ENCODE measurements at places on chromosomes 2 and 18.

DNA sequence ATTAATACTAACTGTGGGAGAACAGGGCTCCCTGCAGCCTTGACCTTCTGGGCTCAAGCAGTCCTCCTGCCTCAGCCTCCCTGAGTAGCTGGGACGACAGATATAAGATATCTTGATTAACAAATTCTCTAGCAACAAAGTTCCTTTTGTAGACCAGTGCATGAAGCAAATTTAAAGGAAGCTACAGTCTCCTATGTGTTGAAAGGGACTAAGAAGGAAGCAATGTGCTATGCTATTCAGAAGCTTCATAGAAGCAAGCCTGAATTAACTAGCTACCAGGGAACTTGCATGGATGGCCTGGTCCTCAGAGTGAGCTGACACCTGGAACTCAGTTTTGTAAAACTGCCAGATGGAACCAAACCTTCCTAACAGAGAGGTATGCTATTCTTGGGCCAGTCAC lies 33.2 kb downstream of the RAPH1 start:
- no peak for DNase-seq

GRCh38 chr2:98463988-98464771 lies 19.5 kb downstream of the INPP4A start:
- no peak for DNase-seq

DNA sequence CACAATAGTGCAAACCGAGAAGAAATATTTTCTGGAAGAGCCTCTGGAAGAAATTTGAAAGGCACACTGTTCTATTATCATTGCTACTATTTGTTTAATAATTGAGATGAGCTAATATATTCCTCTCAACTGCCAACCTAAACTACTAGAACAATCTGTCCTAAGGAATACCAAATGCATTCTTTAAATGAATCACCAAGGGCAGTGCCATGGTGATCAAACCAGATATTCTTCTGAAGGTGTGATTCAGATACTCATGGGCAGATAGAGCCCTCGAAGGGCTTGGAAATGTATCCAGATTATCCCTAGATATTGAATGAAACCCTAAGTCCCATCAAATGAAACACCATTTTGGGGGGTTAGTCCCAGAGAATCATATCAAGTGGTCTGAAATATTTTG lies 76.6 kb downstream of the FIGN start:
- no peak for DNase-seq

DNA sequence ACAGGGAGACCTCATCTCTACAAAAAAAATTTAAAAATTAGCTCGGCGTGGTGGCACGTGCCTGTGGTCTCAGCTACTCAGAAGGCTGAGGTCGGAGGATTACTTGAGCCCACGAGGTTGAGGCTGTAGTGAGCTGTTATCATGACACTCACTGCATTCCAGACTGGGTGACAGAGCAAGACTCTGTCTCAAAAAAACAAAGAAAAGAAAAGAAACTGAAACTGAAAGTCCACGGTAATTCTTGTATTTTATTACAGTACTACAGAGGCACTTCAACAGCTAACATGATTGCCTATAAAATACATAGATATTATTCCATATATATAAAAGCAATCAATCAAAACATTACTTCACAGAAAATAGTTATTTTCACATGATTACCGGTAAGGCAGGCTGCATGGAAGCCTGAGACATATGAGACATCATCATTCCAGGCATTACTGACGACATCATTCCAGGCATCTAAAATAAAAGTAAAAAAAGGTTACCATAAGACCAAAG lies 23.1 kb downstream of the PRPF40A start:
- DNase-seq = peak; percentile 7

- no peak for DNase-seq
Observed at GRCh38 chr2:237763812-237764211, 34.8 kb upstream of the RBM44 start.

GRCh38 chr2:28956890-28957289 lies 24.2 kb upstream of the TOGARAM2 start:
- DNase-seq = no peak

DNA sequence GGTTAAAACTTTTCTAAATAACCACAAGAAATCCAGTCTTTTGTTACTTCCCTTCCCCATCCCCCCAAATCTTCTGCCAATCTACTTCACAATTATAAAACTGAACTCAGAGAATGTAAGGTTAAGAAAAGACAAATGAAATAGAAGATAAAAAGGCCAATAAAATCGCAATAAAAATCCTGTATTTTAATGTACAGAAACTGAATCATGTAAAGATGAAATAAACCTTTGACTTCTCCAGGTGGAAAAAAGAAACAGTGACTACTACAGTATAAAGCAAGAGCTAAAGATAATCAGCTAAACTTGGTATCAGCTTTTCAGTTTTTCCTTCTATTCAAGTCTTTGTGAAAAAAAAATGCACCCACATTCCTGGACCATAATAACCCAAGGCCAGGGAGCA lies 1.7 kb downstream of the SYT4 start:
- no peak for DNase-seq

- no peak for DNase-seq
Observed at GRCh38 chr2:9895669-9896590, 52.7 kb downstream of the TAF1B start.

GRCh38 chr18:49013291-49013691 lies 62.5 kb upstream of the SMAD7 start:
- DNase-seq = no peak

DNA sequence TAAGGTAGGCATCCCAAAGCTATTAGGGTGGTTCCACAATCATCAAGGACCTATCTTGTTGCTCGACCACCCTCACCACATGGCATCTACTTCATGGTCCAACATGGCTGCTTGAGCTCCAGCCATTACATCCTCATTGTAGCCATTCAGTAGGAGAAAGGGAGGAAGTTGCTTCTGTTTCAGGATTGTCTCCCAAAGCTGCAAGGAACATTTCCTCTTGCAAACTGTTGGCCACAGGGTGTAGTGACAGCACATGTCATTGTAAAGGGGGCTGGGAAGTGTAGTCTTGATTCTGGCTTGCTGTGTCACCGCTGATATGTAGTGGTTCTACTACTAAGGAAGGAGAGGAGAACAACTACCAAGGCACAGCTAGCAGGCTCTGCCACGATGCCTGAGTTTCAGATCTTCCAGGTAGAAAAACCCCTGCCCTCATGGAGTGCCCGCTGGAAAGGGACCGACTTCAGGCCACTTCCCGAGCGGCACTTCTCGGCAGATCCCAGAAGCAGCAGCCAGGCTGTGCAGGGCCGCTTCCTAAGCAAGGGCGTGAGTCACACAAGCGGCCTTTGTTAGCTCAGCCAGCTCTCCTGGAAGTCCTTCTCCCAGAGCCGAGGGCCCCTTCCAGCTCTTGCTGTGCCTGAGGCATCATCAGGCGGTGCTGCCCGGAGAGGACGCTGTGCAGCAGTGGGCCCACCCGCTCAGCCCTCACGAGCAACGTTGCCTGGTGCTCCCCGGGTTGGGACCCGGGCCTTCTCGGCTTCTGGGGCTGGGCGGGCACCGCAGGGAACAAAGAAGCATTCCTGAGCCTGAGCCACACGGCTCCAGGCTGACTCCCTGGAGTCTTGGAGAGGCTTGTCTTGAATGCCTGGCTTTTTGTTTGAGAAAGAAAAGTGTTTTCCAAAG lies 58.2 kb downstream of the HS6ST1 start:
- no peak for DNase-seq

GRCh38 chr18:68121826-68122225 lies 593.1 kb downstream of the TMX3 start:
- no peak for DNase-seq

GRCh38 chr2:236205867-236206645 lies 37.9 kb upstream of the GBX2 start:
- DNase-seq = no peak

GRCh38 chr2:385785-386184 lies 97.9 kb upstream of the ALKAL2 start:
- no peak for DNase-seq
